ENCODE measurements at places on chromosomes 13 and 19.

GRCh38 chr13:104015646-104016396 lies 949.6 kb upstream of the SLC10A2 start:
- H3K36me3 ChIP-seq = no peaks in the 10 kb centered on the region
- no peak overlapping the region for H3K27ac ChIP-seq
- no peak for DNase-seq
- H3K4me3 ChIP-seq = no peak overlapping the region
- H3K27me3 ChIP-seq = no peaks in the 10 kb centered on the region

- no peaks in the 10 kb centered on the region for H3K4me1 ChIP-seq
- H3K27ac ChIP-seq = no peak overlapping the region
- H3K27me3 ChIP-seq = peaks cover 4% of the 10 kb centered on the region
- no peak overlapping the region for H3K4me3 ChIP-seq
Observed at GRCh38 chr13:46992383-46992952, 95.6 kb upstream of the HTR2A start.

- H3K4me3 ChIP-seq = no peak overlapping the region
- peaks cover 6% of the 10 kb centered on the region for H3K4me1 ChIP-seq
- H3K27me3 ChIP-seq = no peaks in the 10 kb centered on the region
- peak overlapping the region; percentile 46 for H3K27ac ChIP-seq
- H3K36me3 ChIP-seq = no peaks in the 10 kb centered on the region
Observed at GRCh38 chr19:4815426-4816201, 15.9 kb downstream of the TICAM1 start.

DNA sequence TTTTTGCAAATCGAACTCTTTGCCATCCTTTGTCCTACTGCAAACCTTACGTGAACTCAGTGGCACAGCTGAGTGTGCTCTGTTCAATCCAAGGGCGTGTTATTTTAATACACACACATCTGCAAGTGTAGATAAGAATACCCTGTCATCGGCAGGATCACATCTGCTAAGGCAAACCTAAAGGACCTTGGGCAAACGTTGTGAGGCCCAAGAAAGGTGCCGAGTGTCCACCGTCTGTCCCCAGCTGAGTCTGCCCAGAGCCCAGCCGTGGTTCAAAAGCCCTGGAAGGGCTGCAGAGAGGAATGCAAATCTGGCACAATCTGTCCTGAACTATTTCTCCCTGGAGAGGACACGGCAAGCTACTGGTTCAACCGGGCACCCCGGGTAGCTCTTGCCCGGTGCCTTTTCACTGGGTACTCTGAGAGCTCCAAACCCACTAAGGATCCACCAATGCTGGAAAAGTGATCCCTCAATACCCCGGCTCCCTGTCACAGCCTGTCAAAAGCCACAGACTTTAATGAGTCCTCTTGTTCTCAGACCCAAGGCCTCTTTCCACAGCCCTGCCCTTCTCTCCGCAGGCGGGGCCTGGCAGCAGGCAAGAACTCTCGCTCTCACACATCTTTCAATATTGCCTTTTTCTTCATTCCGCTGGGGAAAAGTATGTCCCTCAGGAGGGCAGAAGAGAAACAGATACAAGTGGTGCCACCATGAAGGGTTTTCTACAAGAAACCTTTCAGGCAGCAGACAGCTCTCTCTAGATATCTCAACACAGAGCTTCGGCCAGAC lies 17.0 kb downstream of the SLC7A1 start:
- H3K4me3 ChIP-seq = no peak overlapping the region
- no peak overlapping the region for H3K27ac ChIP-seq

GRCh38 chr19:56133858-56134653 lies 7.0 kb upstream of the ZNF444 start:
- H3K27me3 ChIP-seq = no peaks in the 10 kb centered on the region
- H3K36me3 ChIP-seq = no peaks in the 10 kb centered on the region
- peaks cover 4% of the 10 kb centered on the region for H3K4me1 ChIP-seq
- H3K4me3 ChIP-seq = no peak overlapping the region
- DNase-seq = no peak

GRCh38 chr19:30046522-30046921 lies 104.5 kb downstream of the URI1 start:
- no peaks in the 10 kb centered on the region for H3K4me1 ChIP-seq
- no peaks in the 10 kb centered on the region for H3K27me3 ChIP-seq
- H3K4me3 ChIP-seq = no peak overlapping the region
- no peak for DNase-seq
- H3K27ac ChIP-seq = no peak overlapping the region
- H3K36me3 ChIP-seq = no peaks in the 10 kb centered on the region

Measured in adrenal gland (tissue), 19 donors.